ENCODE measurements at places on chromosomes 4 and X.
A peak's percentile ranks its signal among the peaks of the same experiment; 100 is the strongest.

- DNase-seq, result no peak
These were observed 11.9 kb downstream of the AR start for GRCh38 chrX:67555578-67556203.

- DNase-seq, result peak; percentile 53
These were observed 1.0 kb upstream of the SNCA start for GRCh38 chr4:89837993-89838390.

GRCh38 chr4:177558995-177559394 lies 116.8 kb upstream of the AGA start:
- DNase-seq, result no peak

GRCh38 chrX:152988536-152989291 lies 5.2 kb downstream of the PNMA5 start:
- DNase-seq, result no peak

DNA sequence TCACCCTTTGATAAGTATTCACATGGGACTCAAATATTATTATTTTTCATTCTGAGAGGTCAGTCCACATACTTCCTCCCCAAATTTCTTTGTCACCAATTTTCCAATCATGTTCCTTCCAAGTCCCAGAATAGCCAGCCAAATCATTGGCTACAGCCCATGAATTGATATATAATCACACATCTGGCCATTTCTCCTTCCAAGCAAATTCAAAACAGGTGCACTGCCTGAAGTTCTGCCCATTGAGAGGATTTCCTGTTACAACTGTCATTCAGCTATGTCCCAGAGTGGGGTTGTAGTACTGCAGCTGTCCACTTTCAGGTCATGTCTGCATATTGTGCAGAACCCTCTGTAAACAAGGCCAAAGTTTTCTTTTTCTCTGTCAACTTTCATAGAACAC lies 347.8 kb downstream of the GRID2 start:
- DNase-seq, result no peak

DNA sequence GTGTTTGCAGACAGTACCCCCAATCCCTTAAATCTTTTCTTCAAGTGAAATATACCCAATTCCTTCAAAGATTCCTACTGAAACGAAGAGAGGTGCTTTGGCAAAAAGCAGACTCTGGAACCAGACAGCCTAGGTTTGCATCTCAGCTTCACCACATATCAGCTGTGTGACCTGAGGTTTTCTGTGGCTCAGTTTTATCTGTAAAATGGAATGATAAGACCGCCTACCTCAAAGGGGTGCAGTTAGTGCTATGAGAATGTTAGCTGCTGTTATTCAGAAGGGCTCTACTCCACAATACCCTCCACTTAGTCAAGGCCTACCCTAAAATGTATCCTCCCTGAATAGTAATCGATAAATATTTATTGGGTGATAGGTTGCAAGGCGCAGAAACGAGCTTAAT lies 664 bp downstream of the PIR start:
- no peak for DNase-seq

DNA sequence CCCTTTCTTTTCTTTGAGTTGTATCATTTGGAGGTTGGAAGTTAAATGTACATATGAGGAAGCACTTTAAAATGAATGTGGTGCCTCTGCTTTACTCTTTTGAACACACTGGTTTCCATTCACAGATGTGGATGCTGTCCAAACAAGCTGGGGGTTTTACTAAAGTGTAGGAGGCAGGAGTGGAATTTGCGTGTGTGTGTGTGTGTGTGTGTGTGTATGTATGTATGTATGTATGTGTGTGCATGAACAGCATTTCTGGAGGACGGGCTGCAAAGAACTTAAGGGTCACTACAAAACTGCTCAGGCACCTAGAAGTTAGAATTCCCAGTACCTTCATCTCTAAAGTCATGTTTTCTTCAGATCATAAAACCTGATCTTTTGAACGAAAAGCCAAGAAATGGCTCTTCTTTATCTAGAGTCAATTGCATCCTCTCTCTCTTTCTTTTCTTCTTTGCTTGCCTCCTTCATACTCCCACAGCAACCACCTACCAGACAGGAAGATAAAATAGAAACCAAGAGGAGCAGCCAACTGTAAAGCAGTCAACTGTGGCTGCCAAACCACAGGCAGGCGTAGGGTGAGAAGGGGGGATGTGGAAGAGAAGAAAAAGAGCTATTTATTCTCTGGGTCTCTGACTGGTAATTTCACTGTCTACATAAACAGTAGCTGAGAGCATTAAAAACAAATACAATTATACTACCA lies 177.0 kb upstream of the RASGEF1B start:
- DNase-seq, result no peak

DNA sequence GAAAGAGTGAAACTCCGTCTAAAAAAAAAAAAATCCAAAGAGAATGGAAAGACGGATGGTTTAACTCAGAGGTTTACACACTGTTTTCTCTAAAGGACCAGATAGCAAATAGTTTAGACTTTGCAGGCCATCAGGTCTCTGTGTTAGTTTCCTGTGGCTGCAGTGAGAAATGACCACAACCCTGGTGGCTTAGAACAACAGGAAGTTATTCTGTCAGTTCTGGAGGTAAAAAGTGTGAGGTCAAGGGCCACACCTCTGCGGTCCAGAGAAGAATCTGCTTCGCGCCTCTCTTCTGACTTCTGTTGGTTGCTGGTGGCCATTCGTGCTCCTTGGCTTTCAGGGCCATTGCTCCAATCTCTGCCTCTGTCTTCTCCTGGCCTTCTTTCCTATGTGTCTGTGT lies 76.9 kb downstream of the TENM3 start:
- no peak for DNase-seq

DNA sequence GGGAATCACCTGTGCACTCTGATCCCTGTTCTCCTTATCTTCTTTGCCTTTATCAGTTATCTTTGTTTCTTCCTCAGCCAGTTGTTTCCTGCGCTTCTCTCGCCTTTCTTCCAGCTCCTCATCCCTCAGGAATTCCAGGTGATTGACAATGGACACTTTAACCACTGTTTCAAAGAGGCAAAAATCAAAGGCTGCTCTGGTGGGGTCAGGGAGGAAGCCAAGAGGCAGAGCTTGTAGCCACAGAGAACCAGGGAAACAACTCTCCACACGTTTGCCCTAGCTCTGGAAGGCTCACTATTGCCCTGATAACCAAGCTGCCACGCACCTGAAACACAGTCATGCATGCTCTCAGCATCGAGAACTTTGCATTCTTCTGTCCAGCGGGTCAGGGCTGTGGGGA lies 124.5 kb upstream of the HSD17B10 start:
- DNase-seq, result no peak

GRCh38 chr4:13322681-13323101 lies 161.4 kb downstream of the RAB28 start:
- no peak for DNase-seq

- no peak for DNase-seq
These were observed 83.3 kb upstream of the HTR2C start for GRCh38 chrX:114500622-114501021.

DNA sequence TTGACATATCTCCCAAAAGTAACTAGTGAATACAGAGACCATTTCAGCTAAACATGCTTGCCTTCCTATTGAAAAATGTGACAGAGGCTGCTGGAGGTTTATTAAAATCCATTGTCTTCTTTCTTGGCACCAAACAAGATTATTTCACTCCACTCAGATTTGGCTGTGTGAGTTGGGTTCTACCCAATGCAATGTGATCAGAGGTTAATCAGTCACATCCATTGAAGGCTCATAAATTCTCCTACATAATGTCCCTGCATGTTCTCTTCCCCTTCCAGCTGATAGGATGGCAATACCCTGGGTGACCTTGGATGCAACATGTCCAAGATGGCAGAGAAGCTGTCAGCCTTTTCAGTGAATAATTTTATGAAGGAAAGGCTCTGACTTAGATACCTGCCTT lies 54.5 kb downstream of the TKTL2 start:
- no peak for DNase-seq

GRCh38 chrX:9318213-9318612 lies 146.6 kb upstream of the TBL1X start:
- DNase-seq, result no peak

- no peak for DNase-seq
These were observed 88.2 kb downstream of the ADGRA3 start for GRCh38 chr4:22427675-22428074.

GRCh38 chr4:107348188-107349050 lies 312.3 kb upstream of the DKK2 start:
- DNase-seq, result no peak

DNA sequence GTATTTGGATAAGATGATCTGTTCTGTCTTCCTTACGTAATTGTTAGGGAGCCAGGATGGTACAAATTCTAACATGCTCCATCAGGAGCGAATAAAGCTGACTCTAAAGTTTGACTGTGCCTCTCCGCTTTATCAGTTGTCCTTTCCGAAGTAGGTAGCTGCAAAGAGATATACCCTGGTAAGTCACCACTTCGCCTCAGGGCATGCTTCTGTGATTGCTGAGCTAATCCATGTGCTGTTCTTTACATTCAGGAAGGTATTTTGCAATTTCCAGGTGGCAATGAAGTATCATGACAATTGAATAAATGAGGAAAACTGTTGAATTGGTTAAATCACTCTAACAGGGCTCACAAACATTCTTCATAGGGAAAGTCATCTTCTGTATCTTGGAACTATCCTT lies 38.9 kb downstream of the KIT start:
- DNase-seq, result no peak

DNA sequence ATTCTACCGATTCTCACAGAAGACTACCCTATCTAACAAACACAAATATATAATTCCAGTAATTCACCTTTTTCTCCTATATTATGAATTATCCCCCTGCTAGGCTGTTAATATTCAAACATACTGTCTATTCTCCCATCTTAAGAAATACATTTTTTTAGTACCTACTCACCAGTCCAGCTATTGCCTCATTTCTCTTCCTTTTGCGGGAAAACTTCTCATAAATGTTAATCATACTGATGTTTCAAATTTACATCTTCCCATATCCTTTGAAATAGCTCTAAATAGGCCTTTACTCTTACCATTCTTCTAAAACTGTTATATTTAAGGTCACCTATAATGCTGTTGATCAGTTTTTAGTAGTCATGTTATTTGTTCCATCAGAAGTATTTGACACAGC lies 759.1 kb upstream of the SLIT2 start:
- no peak for DNase-seq

DNA sequence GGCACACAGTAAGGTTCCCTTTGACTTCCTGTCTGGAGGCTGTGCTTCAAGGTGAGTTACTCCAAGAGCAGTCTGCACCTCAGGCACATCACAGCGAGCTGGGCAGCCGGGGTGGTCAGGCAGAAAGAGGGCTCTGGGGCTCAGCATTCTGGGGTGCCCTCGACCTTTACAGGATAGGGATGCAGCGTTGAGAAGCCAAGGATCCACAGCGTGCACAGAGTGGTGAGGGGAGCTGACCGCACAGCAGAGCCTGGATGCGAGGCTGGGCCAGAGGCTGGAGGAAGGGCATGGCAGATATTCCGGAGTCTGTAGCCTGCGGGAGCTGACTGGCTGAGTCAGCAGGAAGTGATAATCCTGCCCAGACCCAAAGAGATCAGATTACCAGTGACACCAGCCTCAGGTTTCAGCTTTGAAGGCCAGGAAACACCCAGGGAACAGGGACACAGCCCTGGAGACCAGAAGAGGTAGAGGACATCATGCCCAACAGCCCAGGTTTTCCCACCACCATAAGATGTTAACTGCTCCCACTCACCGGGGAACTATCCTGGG lies 38.4 kb upstream of the PDLIM3 start:
- DNase-seq, result no peak

DNA sequence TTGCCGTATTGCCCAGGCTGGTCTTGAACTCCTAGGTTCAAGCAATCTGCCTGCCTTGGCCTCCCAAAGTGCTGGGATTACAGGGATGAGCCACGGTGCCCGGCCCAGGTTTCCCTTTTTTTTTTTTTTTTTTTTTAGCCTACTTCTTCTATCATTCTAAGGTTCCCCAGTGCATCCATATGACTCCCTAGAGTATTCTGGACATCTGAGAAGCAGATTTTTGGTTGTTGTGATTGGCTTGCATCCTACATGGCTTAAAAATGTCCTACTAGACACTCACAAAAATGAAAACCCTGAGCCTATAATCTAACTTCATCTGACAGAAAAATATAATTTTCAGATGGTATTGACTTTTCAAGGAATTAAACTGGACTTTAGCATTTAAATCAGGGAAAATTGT lies 41.7 kb downstream of the SMIM14 start:
- no peak for DNase-seq

DNA sequence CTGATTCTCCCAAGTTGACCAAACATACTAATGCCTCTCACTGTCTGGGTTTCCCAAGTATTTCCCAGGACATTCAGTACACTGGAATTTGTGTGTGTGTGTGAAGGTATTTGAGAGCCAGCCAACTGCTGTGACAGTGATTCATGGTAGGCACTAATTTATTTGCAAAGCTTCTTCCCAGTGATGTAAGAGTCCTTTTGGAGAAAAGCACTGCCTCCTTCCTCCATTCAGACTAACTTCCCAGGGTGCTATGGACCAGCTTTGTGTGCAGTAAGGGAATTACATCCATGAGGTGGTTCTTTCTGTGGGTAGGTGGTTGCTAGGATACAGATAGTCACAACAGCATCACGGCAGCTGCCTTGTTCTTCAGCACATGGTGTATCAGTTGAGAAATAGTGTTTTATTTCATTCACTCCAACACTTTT lies 8.7 kb downstream of the EGF start:
- peak; percentile 1 for DNase-seq

GRCh38 chr4:83855044-83855443 lies 319.1 kb downstream of the GPAT3 start:
- no peak for DNase-seq

DNA sequence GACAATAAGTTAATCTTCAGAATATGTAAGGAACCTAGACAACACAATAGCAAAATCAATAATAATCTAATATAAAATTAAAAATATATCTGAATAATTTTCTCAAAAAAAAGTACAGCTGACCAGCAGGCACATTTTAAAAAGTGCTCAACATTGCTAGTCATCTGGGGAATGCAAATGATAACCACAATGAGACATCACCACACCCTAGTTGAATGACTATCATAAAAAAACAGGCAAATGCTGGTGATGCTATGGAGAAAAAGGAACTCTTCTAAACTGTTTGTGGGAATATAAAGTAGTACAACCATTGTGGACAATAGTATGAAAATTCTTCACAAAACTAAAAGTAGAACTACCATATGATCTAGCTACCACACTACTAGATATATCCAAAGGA lies 956.9 kb upstream of the NDST4 start:
- DNase-seq, result no peak

- DNase-seq, result no peak
These were observed 119.7 kb downstream of the MGST2 start for GRCh38 chr4:139785356-139785755.

- no peak for DNase-seq
These were observed 74.1 kb downstream of the TSPAN5 start for GRCh38 chr4:98584265-98584664.

GRCh38 chr4:153448003-153448731 lies 18.0 kb upstream of the TMEM131L start:
- DNase-seq, result no peak

- DNase-seq, result no peak
These were observed 6.3 kb downstream of the RAP1GDS1 start for GRCh38 chr4:98267498-98267897.

- DNase-seq, result no peak
These were observed 11.8 kb downstream of the NUDT11 start for GRCh38 chrX:51484616-51485015.

DNA sequence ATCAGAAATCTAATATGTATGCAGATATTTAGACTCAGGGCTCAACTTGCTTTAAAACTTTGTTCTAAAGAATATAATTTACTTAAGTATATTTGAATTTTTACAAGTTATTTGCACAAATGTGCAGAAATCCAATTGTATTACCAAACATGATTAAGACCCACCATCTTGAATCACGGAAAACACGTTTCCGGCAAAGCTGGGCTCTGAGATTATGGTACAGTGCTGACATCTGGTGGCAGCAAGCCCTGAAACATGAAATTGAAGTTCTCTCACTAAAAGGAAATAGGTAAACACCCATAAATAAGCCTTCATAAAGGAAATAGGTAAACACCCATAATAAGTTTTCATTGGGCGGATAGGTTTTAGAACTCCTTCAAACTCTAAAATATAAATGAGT lies 98.3 kb upstream of the MAOA start:
- DNase-seq, result peak; percentile 34

Measured in putamen (tissue), 1 donor.